ENCODE measurements at places on chromosomes 2 and 18.

DNA sequence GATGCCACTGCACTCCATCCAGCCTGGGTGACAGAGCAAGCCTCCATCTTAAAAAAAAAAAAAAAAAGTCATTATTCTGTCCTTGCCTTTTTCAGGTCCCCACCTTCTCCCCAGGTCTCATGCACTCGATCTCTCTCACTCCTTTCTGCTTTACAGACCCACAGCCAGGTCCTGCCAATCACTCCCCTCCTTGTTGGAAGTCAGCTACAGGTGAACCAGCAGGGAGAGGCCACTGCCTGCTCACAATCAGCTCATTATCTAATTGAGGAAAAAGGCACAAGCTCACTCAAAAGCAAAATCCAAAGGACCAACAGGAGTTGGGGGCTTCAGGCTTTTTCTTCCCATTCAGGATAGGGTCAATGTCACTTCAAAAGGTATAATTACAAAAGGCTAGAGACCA is 2.0 kb downstream of the WDFY1 start:
- DNase-seq, result no peak

GRCh38 chr2:191866675-191867506 is 20.0 kb upstream of the CAVIN2 start:
- peak; percentile 61 for DNase-seq

DNA sequence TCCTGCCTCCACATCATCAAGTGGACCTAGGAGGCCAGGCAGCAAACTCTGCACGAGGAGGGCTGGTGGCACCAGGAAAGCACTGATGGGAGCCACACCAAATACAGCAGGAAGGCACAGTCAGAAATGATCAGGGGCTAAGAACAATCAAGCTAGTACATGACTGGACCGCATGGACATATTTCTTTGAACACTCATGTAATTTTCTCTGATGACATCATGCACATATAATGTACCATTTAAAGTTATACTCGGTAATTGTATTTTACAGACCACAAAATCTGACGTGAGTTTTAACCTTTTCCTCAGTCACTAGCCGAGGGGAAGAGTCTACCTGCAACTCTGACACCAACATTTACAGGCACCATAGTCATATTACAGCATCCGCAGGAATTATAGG is 76.7 kb downstream of the XDH start:
- DNase-seq, result no peak

- DNase-seq, result no peak
These were observed 69.2 kb downstream of the CD28 start for GRCh38 chr2:203775684-203776083.

DNA sequence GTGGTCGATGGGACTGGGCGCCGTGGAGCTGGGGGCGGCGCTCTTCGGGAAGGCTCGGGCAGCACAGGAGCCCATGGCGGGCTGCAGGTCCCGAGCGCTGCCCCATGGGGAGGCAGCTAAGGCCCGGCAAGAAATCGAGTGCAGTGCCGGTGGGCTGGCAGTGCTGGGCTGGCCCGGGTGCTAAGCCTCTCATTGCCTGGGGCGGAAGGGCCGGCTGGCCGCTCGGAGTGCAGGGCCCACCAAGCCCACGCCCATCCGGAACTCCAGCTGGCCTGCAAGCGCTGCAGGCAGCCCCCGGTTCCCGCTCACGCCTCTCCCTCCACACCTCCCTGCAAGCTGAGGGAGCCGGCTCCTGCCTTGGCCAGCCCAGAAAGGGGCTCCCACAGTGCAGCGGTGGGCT is 748.4 kb upstream of the NRXN1 start:
- DNase-seq, result no peak

DNA sequence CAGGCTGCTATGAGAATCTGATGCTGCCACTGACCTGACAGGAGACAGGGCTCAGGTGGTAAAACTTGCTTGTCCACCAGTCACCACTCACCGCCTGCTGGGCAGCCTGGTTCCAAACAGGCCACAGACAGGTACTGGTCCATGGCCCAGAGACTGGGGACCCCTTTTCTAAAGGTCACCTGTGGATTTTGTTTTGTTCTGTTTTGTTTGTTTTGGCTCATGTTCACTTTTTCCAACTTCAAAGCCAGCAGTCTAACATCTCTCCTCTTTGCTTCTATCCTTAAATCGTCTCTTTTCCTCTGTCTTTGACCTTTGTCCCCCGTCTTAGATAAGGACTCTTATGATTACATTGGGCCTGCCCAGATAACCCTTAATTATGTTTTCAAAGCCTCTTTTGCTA is 3.3 kb upstream of the CERKL start:
- no peak for DNase-seq

- DNase-seq, result peak; percentile 69
These were observed 1.6 kb upstream of the MYL12A start for GRCh38 chr18:3245853-3246634.

GRCh38 chr2:73832930-73833329 is 4.2 kb downstream of the STAMBP start:
- DNase-seq, result no peak

DNA sequence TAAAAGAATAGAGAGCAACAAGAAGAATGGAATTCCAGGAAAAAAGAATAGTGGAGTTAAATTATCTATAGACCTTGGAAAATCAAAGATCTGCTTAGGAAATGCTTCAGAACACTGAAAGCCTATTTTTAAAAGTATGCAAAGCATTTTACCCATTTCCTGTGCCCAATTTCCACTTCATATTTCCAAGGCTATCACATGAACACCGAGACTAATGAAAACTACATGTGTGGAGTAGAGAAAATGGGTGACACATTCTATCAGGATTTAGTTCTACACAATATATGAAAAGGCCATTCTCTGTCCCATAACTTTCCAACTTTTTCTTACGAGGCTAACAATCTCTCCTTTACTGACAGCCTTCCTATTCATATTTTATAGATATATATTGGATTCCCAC is 279.4 kb downstream of the CCDC178 start:
- no peak for DNase-seq

GRCh38 chr2:100317634-100318033 is 4.7 kb downstream of the LONRF2 start:
- DNase-seq, result no peak

DNA sequence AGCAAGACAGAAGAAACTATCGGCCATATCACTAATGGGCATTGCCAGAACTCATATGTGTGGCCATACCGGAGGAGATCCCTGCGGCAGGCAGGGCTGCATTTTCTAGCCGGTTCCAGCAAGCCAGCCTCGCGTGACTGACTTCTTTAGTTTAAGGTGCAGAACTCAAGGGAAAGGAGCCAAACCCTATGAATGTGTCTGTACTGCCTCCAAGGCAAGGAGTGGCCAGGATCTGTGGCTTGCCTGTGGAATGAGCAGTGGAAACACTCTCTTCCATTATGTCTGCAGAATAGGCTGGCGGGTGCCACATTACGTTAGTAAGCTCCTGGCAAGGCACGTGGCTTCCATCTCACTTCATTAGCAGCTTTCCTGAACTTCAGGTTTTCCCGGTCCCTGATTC is 137.6 kb downstream of the ATL2 start:
- no peak for DNase-seq

GRCh38 chr2:149422991-149423338 is 92.6 kb downstream of the LYPD6 start:
- DNase-seq, result no peak

- DNase-seq, result no peak
These were observed 89.2 kb upstream of the MSH2 start for GRCh38 chr2:47313728-47314127.

- no peak for DNase-seq
These were observed 123.3 kb upstream of the DCC start for GRCh38 chr18:52216666-52217065.

DNA sequence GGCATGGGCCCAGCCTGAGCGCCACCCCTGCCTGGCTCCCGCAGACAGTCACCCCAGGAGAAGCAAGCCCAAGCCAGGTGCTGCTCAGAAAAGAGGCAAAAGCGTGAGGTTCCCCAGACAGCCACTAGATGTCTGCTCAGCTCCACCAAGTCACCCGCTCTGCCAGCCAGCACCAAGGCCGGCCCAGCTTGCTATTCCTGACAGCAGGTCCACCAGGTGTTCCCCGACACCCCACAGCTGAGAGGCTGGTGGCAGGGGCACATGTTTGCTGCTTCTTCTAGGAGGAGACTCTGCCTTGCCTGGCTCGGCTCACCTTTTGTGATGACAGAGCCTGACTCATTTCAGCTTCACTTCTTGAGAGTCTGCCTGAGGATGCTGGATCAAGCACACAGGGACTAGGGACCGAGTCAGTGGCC is 206.7 kb downstream of the MGAT5 start:
- DNase-seq, result peak; percentile 4

DNA sequence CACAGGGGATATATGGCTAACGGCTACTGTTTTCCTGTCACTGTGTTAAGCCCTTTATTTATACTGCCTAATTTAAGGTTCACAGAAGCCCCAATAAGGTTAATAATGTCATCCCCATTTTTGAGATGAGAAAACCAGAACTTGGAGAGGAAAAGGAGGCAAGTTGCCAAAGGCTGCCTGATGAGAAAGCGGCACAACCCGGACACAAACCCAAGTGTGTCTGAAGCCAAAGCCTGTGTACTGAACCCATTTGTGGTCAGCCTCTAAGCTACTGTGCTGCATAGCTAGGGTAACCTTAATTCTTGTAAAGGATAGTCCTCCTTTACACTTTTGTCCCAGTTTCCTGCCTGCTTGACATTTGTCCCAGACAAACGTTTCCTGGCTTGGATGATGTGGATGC is 954.7 kb upstream of the FANCL start:
- no peak for DNase-seq

DNA sequence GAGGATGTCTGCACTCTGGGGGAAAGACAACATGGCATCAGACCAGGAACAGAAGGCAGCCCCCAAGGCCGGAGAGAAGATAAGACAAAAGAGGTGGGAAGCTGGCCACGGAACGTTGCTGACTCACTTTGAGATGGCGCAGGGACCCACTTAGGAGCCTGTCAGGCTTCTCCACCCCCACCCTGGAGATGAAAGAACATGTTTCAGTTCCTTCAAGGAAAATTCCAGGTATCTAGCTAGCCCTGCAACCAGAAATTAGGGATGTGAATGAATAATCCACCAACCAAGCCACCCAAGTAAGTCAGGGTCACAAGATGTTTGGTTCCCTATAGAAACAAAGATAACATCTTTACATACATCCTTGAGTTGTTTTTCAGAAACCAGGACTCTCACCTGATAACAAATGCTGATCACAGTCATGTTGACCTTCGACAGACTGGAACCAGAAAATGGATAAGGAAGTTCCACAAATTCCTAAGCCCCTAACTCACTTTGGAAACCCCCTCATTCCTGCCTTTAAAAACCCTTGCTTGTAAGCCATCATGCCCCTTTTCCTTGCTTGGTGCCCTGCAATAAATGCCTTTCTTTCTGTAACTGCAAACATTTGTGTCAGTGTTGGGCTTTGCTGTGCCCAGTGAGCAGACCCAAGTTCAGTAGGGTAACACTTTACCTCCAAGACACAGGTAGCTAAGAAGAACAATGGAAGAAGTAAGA is 31.9 kb downstream of the PSTPIP2 start:
- no peak for DNase-seq

DNA sequence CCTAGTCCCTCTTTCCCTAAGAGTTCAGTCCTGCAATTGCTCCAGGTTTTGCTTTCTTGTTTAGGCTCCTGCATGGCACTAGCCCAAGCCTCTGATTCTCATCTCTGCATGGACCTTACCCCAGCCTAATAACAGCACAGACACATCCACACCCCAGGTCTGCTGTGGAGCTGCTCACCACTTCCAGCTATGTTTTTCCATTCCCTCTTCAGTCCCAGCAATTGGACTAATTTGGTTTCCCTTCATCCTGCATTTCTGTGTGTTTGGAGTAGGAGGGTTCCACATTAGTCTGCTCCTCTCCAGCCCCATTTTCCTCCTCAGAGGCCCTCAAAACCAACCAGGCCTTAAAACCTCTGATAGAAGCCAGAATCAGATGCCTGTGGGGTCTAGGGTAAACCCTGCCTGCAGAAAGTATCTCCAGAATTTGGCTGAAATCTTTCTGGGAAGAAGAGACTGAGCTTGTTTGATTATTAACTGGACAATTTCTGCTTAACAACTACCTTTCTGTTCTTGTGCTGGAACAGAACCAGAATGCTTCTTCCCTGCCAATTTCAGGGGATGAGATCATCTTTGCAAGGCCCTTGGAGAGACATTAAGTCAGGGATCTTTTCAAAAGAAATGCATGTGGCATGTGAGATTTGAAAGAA is 95.9 kb downstream of the GFPT1 start:
- DNase-seq, result no peak

GRCh38 chr2:222479859-222480258 is 55.5 kb downstream of the SGPP2 start:
- no peak for DNase-seq

GRCh38 chr2:196900843-196901242 is 25.7 kb downstream of the PGAP1 start:
- no peak for DNase-seq

DNA sequence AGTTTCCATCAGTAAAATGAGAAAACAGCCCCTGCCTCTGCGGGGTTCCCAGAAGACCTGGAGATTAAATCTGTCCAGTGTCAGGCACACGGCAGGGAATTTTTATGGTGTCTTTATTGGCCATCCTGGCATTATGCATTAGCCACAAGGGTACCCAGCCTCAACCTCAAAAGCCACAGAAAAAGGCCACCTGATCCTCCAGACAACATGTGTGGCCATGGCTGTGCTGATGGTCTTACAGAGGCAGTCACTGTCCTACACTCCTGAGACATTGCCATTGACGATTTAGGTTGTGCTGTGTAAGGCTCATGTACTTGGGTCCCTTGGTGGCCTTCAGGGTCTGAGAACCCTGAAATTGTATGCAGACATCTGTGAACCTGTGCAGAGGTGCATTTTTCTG is 115.6 kb downstream of the SMAD7 start:
- no peak for DNase-seq

GRCh38 chr2:147488472-147488871 is 356.4 kb upstream of the ACVR2A start:
- no peak for DNase-seq

DNA sequence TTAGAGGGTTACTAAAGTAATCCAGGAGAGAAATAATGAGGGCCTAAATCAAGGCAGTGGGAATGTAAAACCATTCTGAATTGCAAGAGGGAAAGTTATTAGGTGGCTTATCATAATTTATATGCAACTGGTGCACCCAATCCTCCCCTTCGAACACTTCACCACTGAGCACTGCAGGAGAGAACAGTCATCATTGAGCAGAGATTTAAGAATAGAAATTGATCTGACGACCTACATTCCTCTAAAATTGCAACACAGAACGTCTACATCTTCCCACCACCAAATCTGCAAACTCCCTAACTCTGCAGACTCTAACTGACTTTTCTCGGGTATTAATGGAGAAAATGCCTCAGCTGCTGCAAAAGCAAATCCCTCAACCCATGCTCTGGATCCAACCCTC is 138.5 kb upstream of the CDH20 start:
- no peak for DNase-seq

- no peak for DNase-seq
These were observed 10.7 kb downstream of the CIDEA start for GRCh38 chr18:12264864-12265263.

Data from urinary bladder (tissue), 4 donors.